ENCODE measurements at places on chromosomes 3 and 15.

- DNase-seq: no peak
Observed at GRCh38 chr3:128394033-128394432, 72.7 kb downstream of the DNAJB8 start.

- no peak for DNase-seq
Observed at GRCh38 chr3:100427699-100428098, 26.4 kb downstream of the LNP1 start.

DNA sequence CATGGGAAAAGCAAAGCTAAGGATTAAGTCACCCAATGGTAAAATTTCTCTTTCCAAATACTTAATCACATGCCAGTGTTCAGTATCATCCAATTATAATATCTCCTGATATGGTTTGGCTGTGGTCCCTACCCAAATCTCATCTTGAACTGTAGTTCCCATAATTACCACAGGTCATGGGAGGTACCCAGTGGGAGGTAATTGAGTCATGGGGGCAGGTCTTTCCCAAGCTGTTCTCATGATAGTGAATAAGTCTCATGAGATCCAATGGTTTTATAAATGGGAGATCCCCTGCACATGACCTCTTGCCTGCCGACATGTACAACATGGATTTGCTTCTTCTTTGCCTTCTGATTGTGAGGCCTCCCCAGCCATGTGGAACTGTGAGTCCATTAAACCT is 26.1 kb upstream of the NMB start:
- no peak for DNase-seq

DNA sequence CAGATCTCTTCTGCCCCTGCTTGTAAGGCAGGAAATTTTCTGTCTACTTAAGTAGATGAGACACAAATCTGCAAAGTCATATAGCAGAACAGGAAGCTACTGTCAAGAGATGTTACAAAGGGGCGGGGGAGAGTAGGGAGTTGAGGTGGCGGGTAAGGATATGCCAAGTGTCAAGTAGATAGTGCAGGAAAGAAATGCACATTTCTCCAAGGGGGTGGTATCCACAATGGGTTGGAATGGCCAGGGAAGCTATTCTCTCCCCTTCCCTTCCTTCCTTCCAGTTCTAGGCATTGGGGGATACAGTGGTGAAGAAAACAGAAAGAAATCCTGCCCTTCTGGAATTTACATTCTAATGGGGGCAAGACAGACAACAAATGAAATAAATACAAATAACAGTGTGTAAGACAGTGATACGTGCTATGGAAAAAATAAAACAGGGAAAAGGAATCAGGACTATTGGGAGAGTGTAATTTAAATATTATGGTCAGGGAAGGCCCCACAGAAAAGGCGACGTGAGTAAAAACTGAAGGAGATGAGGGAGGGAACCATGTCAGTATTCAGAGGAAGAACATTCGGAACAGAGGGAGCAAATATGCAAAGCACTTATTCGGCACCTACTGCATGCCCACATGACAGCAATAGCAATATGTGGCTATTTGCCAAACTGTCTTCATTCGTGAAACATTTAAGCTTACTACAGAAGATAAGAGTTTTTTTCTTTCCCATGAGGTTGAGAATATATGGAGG is 42.8 kb upstream of the RNU6-1 start:
- DNase-seq: no peak

DNA sequence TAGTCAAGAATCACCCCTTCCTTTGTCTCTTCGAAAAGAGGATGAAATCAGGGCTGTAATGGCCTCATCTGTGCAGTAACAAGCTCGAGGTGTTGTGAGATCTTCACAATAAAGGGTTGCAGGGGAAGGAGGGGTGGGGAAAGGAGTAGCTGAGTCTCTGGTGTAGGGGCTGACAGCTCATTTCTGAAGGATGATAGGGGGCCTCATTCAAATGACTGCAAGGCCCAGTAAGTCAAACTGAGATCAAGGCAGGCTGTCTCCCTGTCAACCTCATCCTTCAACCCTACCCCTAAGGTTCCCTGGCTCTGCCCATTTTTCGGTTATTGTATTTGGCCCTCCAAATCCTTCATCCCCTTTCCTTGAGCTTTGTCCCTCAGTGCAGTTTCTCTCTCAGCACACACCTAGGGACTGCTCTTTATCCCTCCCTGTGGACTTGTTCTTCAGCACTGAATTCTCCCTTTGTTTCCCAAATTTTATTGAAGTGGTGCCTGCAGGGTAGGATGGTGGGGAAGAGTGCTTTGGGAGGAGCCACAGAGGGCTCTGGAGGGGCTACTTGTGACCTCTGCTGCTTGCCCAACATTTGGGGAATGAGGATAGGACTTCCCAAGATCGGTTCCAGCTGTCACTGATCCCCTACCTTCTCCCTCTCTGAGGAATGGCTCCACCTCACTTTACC is 38.1 kb downstream of the ZNF589 start:
- no peak for DNase-seq

- no peak for DNase-seq
Observed at GRCh38 chr3:24235121-24235520, 259.5 kb downstream of the THRB start.

GRCh38 chr3:71868876-71869275 is 83.9 kb upstream of the PROK2 start:
- DNase-seq: no peak

- DNase-seq: no peak
Observed at GRCh38 chr3:189781415-189781814, 150.2 kb downstream of the TP63 start.

Data from activated naive CD4-positive, alpha-beta T cell treated with anti-CD3 and anti-CD28 coated beads, Interleukin-2, amount 50 U/mL, for 16 hours (primary cell).